ENCODE measurements at places on chromosomes 2 and 18. TPM values are rescaled to one million over a fixed set of nuclear protein-coding genes. Genes with fewer than 3 reads are reported as not detected.

DNA sequence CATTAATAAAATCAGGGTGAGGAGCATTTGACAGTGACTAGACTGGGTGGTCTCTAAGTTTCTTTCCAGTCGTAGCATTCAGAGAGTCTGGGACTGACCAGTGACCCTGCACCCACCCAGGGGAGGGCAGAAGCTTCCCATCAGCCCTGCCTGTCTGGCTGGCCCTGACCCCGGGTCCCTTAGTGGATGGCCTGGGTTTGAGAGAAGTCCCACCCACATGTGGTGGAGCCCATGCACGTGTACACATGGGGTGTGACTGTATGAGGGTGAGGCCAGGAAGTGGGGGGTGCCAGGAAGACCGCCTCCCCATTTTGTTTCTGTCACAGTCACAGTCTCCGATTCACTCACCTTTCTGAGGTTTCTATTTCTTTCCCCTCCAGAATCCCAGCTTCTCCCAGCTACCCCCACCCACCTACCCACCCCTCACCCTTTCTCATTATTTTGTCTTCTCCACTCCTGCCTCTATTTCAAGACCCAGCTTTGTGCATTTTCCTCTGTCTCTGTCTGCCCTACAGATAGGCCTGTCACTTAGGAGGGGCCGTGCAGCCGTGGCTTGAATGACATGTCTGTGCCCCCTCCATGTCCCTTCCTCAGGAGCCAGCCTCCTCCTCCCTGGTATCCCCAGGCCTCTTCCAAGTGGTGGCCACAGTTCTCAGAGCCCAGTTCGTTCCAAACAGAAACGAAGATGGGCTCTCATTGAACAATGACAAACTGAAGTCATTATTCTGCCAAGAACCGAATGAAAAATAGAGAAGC is 13.6 kb downstream of the CIB4 start:
- no peaks in the 10 kb centered on the region for H3K4me1 ChIP-seq
- no peaks in the 10 kb centered on the region for H3K36me3 ChIP-seq
- H3K4me3 ChIP-seq: no peak overlapping the region
- peak; percentile 32 for DNase-seq

DNA sequence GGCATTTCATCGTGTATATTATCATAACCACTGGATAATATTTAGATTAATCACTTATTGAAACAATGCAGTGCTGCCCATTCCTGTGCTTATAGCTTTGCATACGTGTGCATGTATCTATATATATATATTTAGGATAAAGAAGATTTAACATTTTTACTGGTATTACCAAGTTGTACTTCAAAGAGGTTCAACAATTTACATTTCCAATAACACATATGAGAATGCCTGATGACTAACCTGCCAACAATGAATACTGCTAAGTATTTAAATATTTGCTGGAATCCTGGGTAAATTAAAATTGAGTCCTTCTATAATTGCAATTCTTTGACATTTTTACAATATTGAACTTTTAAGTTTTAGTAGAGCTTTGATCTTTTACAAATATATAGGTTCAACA is 111.4 kb downstream of the SLC39A10 start:
- H3K36me3 ChIP-seq: no peaks in the 10 kb centered on the region
- H3K27ac ChIP-seq: no peak overlapping the region
- H3K27me3 ChIP-seq: no peaks in the 10 kb centered on the region
- no peak for DNase-seq
- no peak overlapping the region for H3K4me3 ChIP-seq

DNA sequence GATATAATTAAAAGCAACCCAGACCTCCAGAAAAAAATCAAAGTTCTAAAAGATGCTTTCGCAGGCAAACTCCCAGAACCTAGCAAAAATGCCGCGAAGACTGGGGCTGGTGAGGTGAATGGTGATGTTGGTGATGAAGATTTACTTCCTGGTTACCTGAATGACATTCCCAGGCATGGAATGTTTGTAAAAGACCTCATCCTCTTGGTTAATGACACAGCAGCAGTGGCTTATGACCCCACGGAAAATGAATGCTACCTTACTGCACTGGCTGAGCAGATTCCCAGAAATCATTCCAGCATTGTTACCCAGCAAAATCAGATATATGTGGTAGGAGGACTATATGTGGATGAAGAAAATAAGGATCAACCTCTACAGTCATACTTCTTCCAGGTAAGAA is 994 bp downstream of the KLHL41 start:
- DNase-seq: no peak
- peaks cover 9% of the 10 kb centered on the region for H3K4me1 ChIP-seq
- no peak overlapping the region for H3K4me3 ChIP-seq
- no peak overlapping the region for H3K27ac ChIP-seq
- H3K36me3 ChIP-seq: no peaks in the 10 kb centered on the region

GRCh38 chr2:109473616-109474318 is 140.0 kb downstream of the SEPTIN10 start:
- no peak overlapping the region for H3K4me3 ChIP-seq
- no peak for DNase-seq
- no peaks in the 10 kb centered on the region for H3K27me3 ChIP-seq

DNA sequence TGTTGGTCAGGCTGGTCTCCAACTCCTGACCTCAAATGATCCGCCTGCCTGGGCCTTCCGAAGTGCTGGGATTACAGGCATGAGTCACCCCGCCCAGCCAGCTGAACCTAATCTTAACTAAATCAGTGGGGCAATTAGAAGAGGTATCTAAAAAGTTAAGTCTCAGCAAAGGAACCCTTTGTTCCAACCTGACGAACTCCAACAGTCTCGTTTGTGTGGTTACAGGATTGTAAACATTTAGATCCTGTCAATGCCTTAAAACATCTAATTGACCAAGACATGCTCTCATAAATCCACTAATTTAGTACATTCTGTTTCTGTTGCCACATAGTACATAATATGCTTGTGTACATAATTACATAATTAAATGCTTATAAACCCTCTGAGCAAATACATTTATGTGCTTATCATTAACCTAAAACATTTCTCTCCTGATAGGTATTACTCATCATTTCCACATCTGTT is 31.1 kb upstream of the STK39 start:
- peak; percentile 63 for DNase-seq
- no peaks in the 10 kb centered on the region for H3K36me3 ChIP-seq
- peaks cover 2% of the 10 kb centered on the region for H3K4me1 ChIP-seq
- H3K27me3 ChIP-seq: no peaks in the 10 kb centered on the region
- no peak overlapping the region for H3K27ac ChIP-seq
- H3K4me3 ChIP-seq: no peak overlapping the region

- no peak overlapping the region for H3K4me3 ChIP-seq
- no peaks in the 10 kb centered on the region for H3K36me3 ChIP-seq
- no peak for DNase-seq
- H3K27me3 ChIP-seq: no peaks in the 10 kb centered on the region
Measured at GRCh38 chr2:56040834-56041233, 117.3 kb upstream of the EFEMP1 start.

DNA sequence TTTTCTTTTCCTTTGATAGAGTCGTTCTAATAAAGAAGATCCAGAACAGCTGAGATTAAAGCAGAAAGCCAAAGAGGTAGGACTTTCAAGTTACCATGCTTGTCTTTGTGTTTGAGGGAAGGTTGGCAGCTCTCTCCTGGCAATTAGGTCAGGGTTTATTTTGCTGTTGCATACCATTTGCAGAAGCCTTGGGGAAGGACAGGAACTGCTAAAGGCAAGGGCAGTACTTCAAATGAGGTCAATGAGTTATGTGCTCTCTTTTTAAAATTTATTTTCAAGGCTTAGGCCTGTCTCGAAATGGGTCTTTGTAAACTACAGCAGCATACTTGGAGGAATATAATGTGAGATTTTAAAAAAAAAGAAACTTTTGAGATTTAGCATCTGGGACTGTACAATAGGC is 108.9 kb downstream of the TAF4B start:
- H3K27me3 ChIP-seq: no peaks in the 10 kb centered on the region
- H3K36me3 ChIP-seq: peaks cover 4% of the 10 kb centered on the region
- peaks cover 5% of the 10 kb centered on the region for H3K4me1 ChIP-seq
- H3K4me3 ChIP-seq: no peak overlapping the region
- H3K27ac ChIP-seq: peak overlapping the region; percentile 0

- no peak for DNase-seq
- H3K4me1 ChIP-seq: no peaks in the 10 kb centered on the region
- no peak overlapping the region for H3K27ac ChIP-seq
- no peak overlapping the region for H3K4me3 ChIP-seq
- H3K36me3 ChIP-seq: no peaks in the 10 kb centered on the region
- H3K27me3 ChIP-seq: no peaks in the 10 kb centered on the region
Measured at GRCh38 chr18:65671621-65672415, 79.0 kb upstream of the CDH7 start.

DNA sequence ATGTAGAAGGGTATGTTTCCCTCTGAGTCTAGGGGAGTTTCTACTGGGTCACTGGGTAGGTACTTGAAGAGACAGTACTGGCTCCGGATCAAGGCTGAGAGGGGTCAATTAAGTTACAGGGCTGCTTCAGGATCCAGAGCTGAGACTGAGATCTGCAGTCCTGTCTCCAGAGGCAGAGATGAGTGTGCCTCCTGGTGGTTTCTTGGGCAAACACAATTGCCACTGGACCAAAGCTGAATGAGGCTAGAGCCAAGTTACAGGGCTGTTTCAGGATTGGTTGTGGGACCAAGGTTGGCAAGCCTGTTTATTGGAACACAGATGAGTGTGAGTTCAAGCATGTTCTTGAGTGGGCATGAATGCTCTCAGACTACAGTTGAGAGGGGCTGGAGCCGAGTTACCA is 157.9 kb downstream of the ADCYAP1 start:
- no peak overlapping the region for H3K27ac ChIP-seq
- H3K4me3 ChIP-seq: no peak overlapping the region
- H3K4me1 ChIP-seq: no peaks in the 10 kb centered on the region
- H3K36me3 ChIP-seq: no peaks in the 10 kb centered on the region
- no peaks in the 10 kb centered on the region for H3K27me3 ChIP-seq

DNA sequence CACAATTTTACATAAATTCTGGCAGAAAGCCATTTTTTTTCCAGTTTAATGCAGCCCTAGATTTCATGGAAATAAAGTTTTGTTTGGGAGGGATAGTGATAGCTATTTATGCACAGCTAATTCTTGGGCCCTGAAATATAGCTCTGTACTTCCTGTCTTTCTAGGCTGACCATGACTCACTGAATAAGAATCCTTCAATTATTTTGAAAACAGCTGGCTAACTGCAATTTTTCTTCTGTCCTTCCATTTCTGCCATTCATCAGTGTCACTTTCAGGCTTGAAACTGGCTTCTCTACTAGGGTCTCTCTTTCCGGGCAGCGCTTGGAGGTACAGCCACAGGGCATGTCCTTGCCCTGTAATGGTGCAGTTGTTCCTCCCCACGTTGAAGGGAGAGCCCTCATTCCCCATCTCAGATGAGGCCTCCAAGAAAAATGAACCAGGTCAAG is 97.1 kb upstream of the TMEM178A start:
- H3K4me1 ChIP-seq: no peaks in the 10 kb centered on the region
- no peak overlapping the region for H3K27ac ChIP-seq
- H3K4me3 ChIP-seq: no peak overlapping the region
- no peaks in the 10 kb centered on the region for H3K27me3 ChIP-seq

DNA sequence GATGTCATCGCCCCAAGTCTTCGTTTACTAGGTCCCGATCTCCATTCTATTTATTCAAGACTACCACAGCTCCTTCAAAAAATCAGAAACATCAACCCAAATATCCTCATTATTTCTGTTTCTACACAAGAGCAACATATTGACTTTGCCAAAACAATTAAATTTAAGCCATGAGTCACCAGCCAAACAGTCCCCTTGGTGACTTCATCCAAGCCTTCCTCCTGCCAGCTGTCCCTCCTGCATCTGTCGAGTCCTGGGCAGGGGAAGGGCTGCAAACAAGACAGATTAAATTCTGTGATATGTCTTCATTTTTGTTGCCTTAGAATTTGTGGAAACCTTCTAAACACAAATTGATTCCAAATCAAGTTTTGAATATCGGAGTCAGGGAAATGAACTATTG is 110.3 kb downstream of the SP3 start:
- H3K27me3 ChIP-seq: no peaks in the 10 kb centered on the region
- H3K36me3 ChIP-seq: no peaks in the 10 kb centered on the region
- H3K27ac ChIP-seq: no peak overlapping the region
- DNase-seq: no peak

- peaks cover 60% of the 10 kb centered on the region for H3K27me3 ChIP-seq
- no peaks in the 10 kb centered on the region for H3K36me3 ChIP-seq
- peak overlapping the region; percentile 87 for H3K4me3 ChIP-seq
- DNase-seq: peak; percentile 69
Measured at GRCh38 chr2:138779406-138779780, 797 bp downstream of the NXPH2 start.

- H3K4me1 ChIP-seq: no peaks in the 10 kb centered on the region
- H3K36me3 ChIP-seq: no peaks in the 10 kb centered on the region
- peak; percentile 86 for DNase-seq
- no peaks in the 10 kb centered on the region for H3K27me3 ChIP-seq
Measured at GRCh38 chr18:77096936-77097886, 35.4 kb downstream of the MBP start.

DNA sequence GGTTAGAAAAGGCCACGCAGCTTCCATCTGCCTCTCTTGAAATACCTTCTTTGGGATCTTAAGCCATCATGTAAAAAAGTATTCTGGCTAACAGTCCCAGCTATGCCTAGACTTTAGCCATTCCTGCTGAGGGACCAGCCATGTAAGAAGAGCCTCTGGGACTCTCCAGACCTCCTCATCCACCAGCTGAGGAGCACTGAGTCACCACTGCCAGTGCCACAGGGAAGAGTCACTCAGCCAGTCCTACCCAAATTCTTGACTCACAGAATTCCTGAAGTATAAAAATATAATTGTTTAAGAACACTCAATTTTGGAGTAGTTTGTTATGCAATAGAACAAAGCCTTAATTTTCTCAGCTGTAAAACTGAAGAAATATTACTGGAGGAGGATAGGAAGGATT is 436.7 kb downstream of the ZEB2 start:
- peaks cover 4% of the 10 kb centered on the region for H3K4me1 ChIP-seq
- H3K36me3 ChIP-seq: no peaks in the 10 kb centered on the region
- no peak overlapping the region for H3K4me3 ChIP-seq
- no peaks in the 10 kb centered on the region for H3K27me3 ChIP-seq
- no peak overlapping the region for H3K27ac ChIP-seq
- no peak for DNase-seq

- no peaks in the 10 kb centered on the region for H3K36me3 ChIP-seq
- H3K27ac ChIP-seq: no peak overlapping the region
- no peaks in the 10 kb centered on the region for H3K27me3 ChIP-seq
- no peak overlapping the region for H3K4me3 ChIP-seq
Measured at GRCh38 chr2:65583061-65583460, 150.7 kb upstream of the SPRED2 start.

GRCh38 chr2:57509189-57509588 is 537.4 kb upstream of the VRK2 start:
- H3K36me3 ChIP-seq: no peaks in the 10 kb centered on the region
- H3K4me3 ChIP-seq: no peak overlapping the region
- peaks cover 11% of the 10 kb centered on the region for H3K4me1 ChIP-seq
- DNase-seq: no peak
- H3K27me3 ChIP-seq: no peaks in the 10 kb centered on the region

- no peaks in the 10 kb centered on the region for H3K27me3 ChIP-seq
- peaks cover 27% of the 10 kb centered on the region for H3K4me1 ChIP-seq
- H3K4me3 ChIP-seq: no peak overlapping the region
- H3K36me3 ChIP-seq: peaks cover 12% of the 10 kb centered on the region
- H3K27ac ChIP-seq: no peak overlapping the region
Measured at GRCh38 chr18:76456823-76457222, 38.2 kb downstream of the ZNF516 start.

- peaks cover 6% of the 10 kb centered on the region for H3K4me1 ChIP-seq
- H3K27me3 ChIP-seq: no peaks in the 10 kb centered on the region
- no peaks in the 10 kb centered on the region for H3K36me3 ChIP-seq
- DNase-seq: no peak
- H3K27ac ChIP-seq: no peak overlapping the region
- H3K4me3 ChIP-seq: no peak overlapping the region
Measured at GRCh38 chr2:12678186-12678585, 38.5 kb upstream of the TRIB2 start.

SP5 gene
- 81.0 TPM for total RNA-seq

CD8B2 gene
- not detected for total RNA-seq

RESP18 gene
- not detected for total RNA-seq

WBP1 gene
- total RNA-seq: 110 TPM

LONRF2 gene
- 0.40 TPM for total RNA-seq

CDCA7 gene
- total RNA-seq: 64.3 TPM

SLC19A3 gene
- 1.1 TPM for total RNA-seq

All from endodermal cell (in vitro differentiated cells).